ENCODE measurements at places on chromosomes 7 and 10.

DNA sequence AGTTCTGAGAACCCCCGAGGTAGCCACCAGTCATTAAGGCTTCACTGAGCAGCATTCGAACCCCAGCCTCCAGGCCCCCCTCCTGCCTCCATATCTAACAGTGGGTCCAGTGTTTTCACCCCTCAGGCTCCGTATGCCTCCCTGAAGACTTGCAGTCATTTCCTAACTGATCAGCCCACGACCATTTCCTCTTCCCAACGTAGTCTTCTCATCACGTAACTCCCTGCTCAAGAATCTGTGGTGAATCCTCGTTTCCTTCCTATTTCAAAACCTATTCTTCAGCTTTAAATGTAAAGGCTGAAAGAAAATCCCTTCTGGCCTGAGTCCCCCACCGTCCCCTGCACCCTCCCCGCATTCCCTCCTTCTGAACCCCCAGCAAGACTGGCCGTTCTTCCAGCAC is 21.1 kb downstream of the FRMD4A start:
- DNase-seq, result no peak

DNA sequence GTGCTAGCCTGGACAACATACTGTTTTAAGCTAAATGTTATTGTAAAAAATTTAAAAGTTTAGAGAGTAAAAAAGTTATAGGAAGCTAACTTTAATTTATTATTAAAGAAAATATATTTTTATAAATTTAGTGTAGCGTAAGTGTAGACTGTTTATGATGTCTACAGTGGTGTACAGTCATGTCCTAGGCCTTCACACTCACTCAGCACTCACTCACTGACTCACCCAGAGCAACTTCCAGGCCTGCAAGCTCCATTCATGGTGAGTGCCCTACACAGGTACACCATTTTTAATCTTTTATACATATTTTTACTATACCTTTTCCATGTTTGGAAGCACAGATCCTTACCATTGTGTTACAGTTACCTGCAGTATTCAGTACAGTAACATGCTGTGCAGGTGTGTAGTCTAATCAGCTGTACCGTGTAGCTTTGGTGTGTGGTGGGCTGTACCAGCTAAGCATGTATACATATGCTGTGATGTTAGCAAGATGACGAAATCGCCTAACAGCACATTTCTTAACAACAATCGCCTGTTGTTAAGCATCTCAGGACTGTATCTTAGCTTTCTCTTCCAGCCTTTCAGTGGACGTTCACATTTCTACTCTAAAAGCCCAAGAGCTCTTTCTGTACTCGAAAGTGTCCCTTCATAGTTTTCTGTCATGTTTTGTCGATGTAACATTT is 12.5 kb downstream of the RNF32 start:
- DNase-seq, result no peak

- no peak for DNase-seq
Observed at GRCh38 chr10:19097151-19097550, 48.5 kb downstream of the MALRD1 start.

GRCh38 chr10:75034131-75034512 is 77.3 kb upstream of the SAMD8 start:
- no peak for DNase-seq

DNA sequence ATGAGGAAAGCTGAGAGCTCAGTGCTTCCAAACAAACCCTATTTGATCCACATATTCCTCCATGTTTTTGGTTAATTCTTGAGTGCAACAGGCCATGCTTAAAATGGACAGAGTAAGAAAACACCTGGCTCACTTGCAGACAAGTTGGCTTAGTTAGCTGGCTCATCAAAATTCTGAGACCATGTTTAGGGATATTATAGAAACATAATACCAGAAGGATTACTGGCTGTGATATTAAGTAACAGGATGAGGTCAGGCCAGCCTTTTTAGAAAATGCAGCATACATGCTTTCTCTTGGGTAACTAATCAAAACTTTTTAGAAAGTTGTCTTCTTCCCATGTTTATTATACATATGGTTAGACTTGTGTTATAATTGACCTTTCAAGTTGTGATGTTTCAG is 867.2 kb upstream of the LRRTM3 start:
- DNase-seq, result no peak

GRCh38 chr7:138465046-138465445 is 5.0 kb downstream of the TRIM24 start:
- no peak for DNase-seq

DNA sequence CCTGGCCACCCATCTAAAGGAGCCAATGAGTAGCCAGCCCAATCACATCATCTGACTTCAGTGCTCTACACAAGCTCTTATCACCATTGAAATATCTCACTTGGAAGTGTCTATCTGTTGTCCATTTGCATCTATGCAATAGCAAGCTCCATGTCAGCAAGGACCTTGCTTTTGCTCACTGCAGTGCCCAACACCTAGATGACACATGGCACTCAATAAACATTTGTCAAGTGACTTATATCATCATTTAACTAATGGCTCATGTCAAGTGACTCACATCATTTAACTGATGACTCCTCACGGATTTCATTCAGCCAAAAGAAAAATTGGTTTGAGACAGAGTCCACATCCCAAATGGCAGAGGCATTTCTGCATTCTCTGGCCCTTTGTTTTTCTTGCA is 92.9 kb upstream of the ADAM12 start:
- no peak for DNase-seq

DNA sequence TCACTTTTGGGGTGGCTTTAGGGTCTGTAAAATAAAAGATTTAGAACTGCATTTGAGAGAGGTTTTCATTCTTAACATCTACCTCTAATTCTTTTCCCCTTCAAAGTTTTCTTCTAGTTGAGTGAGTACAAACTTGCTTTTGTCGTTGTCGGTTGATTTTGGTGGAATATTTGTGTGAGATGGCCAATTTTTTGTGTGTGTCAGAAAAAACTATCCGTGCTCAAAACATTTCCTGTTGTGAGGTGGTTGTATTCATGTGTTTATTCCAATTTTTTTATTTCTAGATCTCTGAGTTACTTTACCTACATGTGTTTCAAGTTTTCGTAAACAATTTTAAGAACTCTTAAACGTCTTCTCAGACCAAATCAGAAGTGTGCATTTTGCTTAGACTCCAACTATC is 1.6 kb downstream of the AHR start:
- no peak for DNase-seq

- DNase-seq, result no peak
Observed at GRCh38 chr10:85645053-85645452, 721.5 kb downstream of the GRID1 start.

GRCh38 chr7:133763076-133763640 is 364.0 kb upstream of the LRGUK start:
- DNase-seq, result no peak

- DNase-seq, result no peak
Observed at GRCh38 chr7:55498770-55499169, 73.5 kb downstream of the VOPP1 start.

- no peak for DNase-seq
Observed at GRCh38 chr10:133365461-133366129, 7.6 kb downstream of the ECHS1 start.

- DNase-seq, result no peak
Observed at GRCh38 chr7:111953611-111954010, 252.6 kb downstream of the DOCK4 start.

Measured in breast epithelium (tissue), 4 donors.